ENCODE measurements at places on chromosomes 6 and 20.

- DNase-seq, result no peak
These were observed 33.3 kb downstream of the BPIFB1 start for GRCh38 chr20:33316343-33316742.

DNA sequence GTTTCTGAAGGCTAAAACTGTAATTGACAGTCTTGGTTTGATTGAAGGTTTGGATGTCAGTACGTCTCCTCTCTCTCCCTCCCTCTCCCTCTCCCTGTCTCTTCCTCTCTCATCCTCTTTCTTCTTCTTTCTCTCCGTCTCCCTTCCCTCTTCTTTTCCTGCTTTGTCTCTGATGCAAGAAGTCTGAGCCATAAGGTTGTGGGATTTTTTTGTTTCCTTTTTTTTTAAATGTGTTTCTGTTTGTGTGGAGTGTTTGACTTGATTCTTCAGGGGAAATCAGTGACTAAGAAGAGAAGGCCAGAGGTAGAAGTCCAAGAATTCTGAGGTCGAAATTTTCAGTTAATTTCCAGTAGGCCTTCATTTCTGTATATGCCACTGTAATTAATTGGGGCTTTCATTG, 111.9 kb downstream of the FOXO3 start:
- no peak for DNase-seq

DNA sequence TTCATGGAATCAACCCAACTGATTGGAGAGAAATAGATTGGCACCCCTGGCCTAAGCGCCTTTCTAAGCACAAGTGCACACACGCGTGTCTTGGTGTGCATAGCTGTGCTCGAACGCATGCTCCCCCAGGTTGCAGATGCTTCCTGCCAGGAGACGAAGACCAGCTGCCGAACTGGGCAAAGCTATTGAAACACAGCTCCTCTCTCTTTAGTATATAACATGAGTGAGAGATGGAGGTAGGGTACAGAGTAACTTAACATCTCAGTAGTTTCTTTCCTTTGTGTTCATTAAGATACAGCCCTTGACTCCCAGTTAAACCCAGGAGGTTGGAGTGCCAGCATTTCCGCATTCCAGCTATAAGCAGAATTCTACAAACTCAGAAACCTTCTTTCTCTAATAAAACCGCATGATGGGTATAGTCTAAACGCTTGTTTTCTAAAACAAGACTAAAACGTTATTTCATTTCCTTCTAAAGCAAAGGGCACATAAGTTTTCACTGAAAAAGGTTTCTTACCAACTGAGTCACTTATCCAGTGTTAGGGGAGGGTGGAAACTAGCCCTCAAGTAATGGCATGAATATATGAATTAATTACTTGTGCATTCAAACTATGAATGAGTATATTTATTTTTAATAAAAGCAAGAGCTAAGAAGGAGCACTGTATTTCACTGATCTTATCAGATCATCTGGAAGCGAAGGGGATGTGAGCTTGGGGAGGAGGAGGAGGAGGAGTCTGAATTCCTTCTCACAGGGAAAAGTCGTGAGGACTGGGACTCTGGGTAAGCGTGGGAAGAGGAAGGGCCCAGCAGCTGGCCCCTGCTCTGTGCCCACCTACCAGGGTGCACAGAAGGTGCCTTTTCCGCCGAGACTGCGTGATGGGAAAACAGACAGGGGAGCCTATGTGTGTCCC, 179.2 kb downstream of the TMEM242 start:
- DNase-seq, result no peak

DNA sequence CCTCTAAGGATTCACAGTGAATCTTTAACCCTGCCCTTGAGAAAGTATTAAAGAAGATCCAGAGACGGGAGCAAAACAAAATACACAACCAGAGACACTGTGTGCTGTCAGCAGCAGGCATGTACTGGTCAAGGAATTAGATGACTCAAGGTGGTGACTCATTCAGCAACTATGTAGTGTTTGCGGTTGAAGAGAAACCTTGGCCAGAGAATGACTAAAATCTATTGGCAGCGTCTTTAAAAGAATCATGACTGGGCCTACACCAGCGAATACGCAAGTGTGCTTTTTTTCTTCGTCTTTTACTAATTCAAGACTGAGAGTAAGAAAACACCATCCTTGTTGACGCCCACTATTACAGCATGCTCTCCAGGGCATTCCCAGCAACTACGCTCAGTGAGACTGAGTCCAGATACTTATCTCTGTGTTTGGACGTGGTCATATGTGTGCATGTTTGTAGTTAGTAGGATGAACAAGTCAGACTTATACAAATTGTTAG, 72.4 kb upstream of the BACH2 start:
- no peak for DNase-seq

GRCh38 chr6:154689493-154690255, 43.5 kb upstream of the SCAF8 start:
- DNase-seq, result no peak

DNA sequence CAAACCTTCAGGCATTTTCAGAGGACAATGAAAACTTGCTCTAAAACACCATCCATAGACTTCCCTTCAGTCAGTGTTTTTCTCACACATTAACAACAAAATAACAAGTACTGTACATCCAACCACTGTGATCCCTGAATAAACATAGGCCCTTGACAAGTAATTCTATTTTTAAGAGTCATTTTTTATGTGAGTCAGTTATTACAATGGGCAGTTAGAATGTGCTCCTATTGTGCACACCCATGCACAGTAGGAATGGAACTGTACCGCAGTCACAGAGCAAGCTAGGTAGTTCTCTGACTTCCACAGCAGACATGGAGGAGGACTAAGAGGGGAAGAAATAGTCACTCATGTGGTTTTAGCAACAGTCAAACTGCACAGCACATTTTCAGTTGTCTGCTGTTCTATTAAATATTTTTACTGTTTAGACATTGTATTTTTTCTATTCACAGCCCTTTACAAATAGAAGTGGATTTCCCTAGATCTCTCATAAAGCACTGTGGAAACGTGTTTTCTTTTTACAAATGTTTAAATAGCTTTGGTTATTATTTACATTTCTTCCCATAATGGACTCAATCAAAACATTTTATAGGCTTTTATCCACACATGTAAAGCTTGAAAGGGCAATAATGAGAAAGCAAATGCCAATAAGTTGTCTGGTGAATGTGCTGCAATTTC, 100.4 kb downstream of the JAG1 start:
- DNase-seq, result no peak

DNA sequence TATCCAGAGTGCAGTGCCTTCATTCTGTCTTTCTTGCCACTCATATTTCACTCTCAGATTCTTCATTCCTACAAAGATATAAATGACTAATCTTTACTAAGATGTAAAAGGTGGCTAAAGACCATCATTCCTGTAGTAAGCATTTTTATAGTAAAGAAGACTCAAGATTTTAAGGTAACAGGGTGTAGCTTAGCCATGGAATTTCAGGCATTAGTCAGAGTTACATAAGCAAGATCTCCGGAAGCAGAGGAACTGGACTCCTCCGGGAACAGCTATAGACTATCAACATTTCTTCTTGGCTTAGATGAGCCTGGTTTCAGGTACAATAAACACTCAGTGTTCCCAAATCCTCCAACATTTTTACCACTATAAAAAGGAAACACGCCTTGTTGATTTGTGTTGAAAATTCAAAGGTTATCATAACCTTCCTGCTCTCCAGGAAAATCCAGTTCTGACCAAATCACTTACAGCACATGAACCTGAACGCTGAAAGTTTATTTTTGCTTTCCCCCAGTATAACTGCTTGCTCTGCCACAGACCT, 23.7 kb downstream of the SERPINB1 start:
- no peak for DNase-seq

GRCh38 chr6:41072836-41073202, at the start of gene NFYA:
Gene NFYA (plus strand): TSS chr6:41072974. CDS start chr6:41079090, 6,116 bp downstream.
- no peak for DNase-seq

DNA sequence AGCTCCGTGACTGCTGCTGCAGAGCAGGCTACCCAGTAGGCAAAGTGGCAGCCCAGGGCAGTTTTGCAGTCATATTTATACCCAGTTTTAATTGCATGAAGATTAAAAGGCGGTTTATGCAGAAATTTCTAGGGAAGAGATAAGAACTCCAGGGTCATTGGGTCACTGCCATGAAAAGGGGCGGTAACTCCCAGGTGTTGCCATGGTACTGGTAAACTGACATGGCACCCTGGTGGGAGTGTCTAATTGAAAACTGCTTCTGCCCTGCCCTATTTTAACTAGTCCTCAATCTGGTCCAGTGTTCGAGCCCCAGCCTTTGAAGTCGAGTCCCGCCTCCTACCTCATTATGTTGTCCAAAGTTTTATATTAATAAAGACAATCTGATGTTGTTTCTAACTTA, 75.0 kb upstream of the FUCA2 start:
- no peak for DNase-seq

DNA sequence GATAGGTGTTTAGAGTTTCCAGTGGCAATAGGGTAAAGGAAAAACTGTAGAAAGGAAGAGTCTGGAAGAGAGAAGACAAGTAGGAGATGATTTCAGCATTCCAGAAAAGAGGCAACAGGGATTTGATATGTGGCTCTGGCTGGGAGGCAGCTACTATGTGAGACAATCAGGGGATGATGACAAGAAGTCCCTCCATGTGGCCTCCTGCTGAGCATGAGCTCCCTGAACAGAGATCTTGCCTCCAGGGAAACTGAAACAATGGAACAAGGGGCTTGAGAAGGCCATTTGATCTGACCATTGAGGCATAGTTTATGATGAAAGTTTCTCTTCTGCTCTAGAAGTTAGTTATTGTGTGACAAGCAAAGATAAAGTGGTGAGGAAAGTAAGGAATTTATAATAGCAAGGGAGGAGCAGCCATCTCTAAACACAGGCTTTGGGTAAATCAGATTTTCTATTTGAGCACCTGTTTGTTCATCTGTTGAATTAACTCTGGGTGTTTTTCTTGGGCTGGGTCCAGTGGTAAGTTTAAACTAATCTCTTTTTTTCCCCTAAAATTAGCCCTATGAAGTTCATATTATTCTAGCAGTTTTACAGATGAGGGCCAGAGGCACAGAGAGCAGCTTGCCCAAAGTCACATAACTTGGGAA, 3.0 kb upstream of the GPX5 start:
- DNase-seq, result no peak

- no peak for DNase-seq
These were observed 175.0 kb downstream of the GMPR start for GRCh38 chr6:16413399-16413798.

GRCh38 chr6:106586815-106587415, 42.4 kb downstream of the RTN4IP1 start:
- no peak for DNase-seq

DNA sequence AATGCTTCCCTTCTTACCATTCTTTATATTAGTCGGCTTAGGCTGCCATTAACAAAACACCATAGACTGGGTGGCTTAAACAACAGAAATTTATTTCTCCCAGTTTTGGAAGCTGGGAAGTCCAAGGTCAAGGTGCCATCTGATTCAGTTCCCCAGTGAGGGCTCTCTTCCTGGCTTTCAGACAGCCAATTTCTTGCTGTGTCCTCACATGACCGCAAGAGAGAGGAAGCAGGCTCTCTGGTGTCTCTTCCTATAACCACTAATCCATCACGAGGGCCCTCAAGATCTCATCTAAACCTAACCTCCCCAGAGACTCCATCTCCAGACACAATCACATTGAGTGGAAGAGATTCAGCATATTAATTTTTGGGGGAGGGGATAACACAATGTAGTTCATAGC, 193.0 kb upstream of the SGK1 start:
- DNase-seq, result no peak

DNA sequence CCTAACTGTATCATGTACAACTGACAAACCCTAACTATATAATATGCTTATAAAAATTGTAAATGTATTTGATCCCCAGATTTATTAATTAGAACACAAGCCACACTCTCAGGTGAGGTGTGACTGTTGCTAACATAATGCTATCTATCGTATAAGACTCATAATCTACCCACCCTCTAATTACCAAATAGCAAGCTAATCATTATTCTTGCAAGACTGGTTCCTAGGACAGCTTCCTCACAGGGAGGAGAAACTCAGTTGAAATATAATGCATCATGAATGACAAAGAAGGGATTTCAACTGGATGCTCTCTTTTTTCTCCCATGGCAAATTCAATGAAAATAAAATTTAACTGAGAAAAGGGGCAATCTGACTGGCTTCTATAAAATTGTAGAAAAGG, 35.4 kb downstream of the ELOVL4 start:
- DNase-seq, result no peak

DNA sequence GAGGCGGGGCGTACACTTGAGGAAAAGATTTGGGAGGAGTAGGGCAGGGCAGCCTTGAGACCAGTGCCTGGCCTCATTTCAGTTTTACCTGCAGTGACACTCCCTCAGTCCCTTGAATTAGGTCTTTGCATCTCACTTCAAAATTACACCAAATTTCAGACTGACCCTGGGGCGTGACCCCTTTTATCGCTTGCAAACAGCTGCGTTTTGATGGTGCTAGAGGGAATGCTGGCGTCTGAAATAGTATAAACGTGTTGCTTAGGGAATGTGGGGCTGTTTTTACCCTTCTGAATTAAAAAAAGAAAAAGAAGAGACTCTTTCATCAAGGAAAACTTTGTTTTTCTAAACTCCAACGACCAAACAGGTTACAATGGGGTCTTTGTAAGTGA, 21.0 kb downstream of the COL9A1 start:
- DNase-seq, result no peak

DNA sequence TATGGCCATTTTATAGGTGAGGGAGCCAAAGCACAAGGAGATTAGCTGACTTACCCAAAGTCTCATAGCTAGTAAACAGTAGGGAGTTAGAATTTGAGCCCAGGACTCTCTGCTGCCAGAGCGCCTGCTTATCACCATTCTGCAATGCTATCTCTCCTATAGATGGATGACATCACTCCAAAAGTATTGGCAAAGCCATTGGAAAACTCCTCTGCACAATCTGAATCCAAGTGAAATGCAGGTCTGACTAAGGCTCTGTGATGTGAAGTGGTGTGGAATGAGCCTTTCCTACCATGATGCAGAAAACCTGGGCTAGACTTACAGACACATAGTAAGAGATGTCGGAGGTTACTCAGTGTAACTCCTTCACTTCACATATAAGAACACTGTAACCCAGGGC, 106.3 kb downstream of the GRM1 start:
- DNase-seq, result no peak

DNA sequence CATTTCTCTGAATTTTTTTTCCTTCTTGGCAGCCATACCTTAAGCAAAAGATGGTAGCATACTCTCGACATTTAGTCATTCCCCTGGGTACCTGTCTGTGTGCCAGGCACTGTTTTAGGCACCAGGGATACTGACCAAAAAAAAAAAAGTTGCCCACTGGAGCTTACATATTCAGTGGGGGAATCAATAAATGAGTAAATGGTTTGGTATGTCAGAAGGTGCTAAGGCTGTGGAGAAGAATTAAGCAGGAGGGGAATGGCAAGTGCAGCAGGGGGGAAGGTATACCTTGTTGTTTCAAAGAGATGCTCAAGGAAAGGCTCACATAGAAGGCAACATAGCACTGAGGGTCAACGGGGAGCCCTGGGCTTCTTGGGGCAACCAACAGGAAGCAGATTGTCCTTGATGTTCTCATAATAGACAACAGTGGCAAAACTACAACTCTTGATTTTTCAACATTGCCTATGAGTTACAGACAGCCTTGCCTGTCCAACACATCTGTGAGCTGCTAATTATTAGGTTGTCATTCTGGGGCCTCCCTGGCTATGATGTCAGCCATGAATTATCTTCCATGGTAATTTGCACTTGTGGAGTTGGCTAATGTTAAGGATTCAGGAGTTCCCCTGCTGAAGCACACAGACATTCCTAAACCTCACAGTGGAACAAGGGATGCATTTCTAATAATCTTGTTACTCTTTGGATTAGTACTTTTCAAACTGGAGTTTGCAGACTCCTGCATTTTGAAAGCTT, 19.6 kb downstream of the NT5E start:
- no peak for DNase-seq
